ENCODE measurements at places on chromosomes 5 and 9.

DNA sequence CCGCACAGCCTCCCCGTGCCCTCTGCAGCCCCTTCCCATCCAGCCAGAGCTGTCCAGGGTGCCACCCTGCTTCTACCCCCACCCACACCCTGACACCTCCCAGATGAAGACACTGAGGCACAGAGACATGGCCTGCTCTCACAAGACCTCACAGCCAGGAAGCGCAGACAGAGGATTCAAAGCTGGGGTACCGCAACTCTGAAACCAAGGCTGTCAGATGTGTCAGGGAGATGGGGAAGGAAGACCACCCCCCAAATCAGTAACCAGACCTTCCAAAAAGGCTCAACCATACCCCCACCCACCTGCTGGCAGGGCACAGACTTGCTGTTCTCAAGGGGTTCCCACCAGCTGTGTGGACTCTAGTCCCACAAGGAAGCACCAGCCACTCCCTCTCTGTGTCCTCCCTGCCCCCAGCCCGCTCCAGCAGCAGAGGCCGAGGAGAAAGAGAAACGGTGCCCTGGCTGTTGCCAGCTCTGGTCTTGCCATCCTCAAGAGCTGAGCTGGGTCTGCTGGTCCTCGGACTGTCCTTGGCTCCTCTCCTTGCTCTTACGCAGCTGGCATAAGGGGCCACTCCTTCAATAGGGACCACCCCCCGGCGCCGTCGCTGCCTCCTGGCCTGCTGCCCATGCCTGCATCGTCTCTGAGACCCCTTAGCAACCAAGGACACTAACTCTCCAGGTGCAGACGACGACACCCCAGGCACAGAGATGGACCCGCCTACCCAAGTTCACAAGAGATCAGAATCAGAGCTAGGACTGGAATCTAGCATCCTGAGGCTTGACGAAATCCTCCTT, 699 bp downstream of the AKNA start:
- no peak for DNase-seq

GRCh38 chr5:129474544-129474943, 14.4 kb downstream of the ADAMTS19 start:
- no peak for DNase-seq

DNA sequence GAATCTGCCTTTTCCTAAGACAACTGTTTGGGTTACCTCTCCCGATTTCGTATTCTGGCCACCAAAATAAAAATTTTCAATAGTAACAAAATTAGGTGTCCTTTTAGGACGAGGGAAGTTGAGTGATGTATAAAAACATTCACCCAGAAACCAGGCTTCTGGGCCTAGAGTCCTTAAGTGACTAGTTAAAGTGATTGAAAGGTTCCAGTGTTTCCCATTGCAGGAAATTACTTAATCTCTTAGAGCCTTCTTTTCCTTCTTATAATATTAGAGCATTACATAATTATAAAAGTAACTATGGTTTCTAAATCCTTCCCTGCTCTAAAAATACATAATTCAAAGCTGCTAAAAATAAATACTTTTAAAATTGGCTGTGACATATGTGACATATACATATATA, 7.3 kb downstream of the MCIDAS start:
- no peak for DNase-seq

DNA sequence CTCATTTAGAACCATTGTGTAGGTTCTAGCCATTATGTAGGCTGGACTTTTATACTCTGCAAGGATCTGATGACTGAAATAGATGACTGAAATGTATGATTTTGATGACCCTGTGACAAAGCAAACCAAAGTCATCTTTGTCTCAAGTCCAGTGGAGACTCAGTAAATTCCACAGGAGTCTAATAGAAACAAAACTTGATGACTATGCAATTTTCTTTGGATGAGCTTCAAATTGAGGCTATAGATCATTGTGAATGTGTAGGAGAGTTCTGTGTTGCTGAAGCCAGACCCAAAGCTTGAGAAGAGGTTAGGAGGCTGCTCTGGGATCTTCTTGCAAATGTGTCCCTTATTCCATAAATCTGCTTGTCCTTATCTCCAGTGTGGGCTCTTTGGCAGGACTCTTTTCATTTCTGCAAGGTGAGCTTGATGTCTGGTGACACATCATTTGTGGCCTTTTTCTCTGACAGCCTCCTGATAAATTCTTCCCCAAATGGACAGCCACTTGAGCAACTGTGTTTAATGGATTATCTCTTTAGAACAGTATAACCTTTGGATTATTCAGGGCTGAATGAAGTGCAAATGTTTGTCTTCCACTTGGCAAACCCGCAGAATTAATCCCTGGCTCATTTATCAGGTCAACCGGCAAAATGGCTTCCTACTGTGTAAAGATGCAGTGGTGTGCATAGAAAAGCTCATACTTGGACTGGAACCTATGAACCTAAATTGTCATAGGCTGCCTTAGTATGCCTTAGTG, 235.1 kb upstream of the ANKH start:
- DNase-seq, result no peak

- DNase-seq, result no peak
Measured at GRCh38 chr9:108219664-108220063, 636.1 kb downstream of the ACTL7B start.

- peak; percentile 78 for DNase-seq
Measured at GRCh38 chr9:87322840-87323635, 174.6 kb upstream of the DAPK1 start.

DNA sequence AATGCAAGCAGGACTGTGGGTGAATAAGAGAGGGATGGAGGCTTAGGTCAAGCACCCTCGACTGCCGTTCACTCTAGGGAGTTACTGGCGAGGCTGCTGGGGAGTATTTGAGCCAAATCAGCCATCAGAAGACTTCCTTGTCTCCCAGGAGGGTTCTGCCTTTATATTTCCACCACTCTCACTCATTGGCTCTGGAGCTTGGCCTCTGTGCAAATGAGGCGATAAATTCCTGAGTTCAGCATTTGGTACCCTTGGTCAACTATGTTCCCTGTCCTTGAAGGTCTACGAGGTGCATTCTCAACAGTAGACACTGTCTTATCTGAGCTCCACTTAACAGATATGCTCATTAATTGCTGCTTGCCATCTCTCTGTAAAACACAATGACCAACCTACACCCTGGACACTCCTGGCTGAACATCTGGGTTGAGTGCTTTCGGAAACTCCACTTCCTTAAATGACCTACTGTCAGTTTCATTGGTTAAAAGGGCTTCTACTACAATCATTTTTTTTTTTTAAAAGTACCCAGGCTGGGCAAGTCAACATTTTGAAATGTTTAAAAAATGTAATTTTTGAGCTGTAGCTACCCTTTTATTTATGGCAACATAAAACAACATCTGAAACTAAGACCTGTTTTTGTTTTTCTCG, 153.2 kb downstream of the NTRK2 start:
- DNase-seq, result no peak

- no peak for DNase-seq
Measured at GRCh38 chr5:80592761-80593160, 22.7 kb upstream of the ANKRD34B start.

DNA sequence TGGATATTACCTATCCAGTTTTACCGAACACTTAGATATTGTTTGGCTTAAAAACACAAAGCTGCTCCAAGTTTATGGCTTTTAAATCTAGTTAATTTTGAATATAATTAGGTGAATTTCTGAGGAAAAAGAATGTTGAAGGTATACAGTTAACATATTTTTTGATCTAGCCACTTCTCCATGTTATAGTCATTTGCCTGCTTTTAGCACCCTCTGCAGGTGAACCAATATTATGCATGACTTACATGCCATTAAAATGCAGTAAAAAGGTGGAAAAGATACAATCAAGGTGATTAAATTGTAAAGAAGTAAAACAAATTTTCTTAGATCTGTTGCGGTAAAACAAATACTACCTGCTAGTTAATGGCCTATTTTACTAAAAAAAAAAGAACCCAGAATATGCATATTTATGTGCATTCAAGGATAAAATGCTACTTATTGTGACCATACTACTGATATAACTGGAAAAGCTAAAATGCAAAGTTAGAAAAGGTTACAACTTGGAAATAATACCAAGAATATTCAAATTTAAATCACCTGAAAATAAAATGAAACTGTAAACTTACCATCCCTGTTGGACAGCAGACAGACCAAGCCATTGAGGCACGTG, 132.1 kb downstream of the AP3B1 start:
- DNase-seq, result peak; percentile 49

DNA sequence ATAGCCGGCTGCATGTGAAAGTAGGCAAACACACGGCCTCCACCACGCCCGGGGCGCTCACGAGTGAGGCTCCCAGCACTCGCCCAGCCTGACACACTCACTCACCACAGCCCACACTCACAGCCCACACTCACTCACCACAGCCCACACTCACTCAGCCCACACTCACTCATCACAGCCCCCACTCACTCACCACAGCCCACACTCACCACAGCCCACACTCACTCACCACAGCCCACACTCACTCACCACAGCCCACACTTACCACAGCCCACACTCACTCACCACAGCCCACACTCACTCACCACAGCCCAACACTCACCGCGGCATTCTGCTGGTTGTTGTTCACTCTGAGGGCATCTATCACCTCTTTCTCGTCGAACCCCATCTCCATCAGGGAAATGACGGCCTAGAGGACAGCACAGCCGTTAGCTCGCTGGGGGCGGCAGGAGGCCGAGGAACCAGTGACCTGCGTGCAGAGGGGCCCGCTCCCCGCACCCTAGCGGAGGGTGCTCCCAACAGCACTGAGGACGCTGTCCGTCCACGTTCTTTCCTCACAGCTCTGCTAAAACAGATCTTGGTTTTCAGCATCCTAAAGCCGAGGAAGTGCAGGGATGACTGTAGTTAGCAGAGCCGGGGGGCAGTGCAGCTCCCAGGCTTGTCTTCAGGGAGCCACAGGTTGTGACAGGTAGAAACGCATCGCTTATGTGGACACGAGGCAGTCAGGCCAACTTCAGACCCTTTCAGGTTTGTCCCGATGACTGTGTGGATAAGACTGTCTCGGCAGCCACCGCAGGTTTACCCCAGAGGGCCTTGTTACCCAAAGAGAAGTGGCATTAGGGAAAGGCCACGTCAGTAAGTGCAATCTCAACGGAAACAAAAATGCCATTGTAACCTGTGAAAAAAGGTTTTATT, 21.6 kb downstream of the UBAC1 start:
- DNase-seq, result no peak

DNA sequence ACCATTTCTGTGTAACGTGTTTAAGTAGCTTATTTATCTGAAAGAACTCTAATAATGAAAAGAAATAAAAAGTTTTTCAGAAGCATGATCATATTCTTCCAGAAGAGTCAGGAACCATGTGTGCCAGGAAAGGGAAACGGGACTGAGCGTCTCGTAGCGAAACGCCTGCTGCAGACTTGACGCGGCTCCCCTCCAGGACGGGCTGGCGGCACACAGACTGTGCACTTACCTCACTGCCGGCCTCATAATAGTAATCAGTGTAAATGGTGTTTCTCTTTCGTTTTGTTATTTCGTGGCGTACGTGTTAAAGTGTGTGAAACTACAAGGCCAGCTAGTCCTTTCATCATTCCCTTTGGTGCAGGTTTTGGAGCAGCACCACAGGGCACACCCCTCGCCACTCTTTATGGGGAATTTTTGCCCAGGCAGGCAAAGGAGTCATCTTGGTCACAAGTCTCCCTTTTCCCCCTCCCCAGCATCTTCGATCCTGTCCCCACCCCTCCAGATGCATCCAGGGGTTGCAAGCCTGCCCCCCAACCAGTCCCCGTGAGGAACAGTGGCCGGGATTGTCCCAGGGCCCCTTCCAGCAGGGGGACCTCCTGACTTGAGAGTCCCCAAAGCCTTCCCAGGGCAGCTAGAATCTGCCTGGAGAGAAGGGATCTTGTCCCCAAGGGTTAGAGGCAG, 233.1 kb downstream of the FANCC start:
- no peak for DNase-seq

- DNase-seq, result no peak
Measured at GRCh38 chr9:27447031-27447683, 76.9 kb upstream of the IFNK start.

DNA sequence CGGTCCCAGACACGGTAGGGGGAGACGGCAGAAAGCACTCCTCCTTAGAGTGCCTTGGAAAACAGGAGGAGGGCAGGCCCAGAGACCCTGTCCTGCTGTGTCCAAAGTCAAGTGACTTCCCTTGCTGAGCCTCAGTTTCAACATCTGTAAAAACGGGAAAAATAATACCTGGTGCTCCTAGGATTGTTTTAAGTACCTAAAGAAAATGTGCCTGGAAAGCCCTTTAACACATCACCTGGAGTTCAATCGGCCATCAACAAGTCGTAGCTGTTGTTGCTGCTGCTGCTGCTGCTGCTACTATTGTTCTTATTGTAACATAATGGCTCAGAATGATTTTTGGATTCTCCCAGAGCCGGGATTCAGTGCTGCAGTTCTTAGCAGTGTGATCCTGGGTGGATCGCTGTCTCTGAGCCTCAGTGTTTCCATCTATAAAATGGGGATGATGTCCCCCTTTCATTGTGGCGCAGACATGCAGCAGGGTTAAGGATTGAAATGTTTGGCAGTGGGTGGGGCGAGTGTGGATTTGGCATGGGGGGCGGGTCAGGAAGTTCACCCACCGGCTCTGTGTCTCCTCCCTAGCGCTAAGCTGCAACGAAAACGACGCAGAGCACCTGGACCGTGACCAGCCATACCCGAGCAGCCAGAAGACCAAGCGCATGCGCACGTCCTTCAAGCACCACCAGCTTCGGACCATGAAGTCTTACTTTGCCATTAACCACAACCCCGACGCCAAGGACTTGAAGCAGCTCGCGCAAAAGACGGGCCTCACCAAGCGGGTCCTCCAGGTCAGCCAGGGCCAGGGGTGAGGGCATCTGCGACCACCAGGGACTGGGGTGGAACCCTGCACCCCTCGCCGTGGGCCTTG, 9.2 kb downstream of the LHX2 start:
- no peak for DNase-seq

DNA sequence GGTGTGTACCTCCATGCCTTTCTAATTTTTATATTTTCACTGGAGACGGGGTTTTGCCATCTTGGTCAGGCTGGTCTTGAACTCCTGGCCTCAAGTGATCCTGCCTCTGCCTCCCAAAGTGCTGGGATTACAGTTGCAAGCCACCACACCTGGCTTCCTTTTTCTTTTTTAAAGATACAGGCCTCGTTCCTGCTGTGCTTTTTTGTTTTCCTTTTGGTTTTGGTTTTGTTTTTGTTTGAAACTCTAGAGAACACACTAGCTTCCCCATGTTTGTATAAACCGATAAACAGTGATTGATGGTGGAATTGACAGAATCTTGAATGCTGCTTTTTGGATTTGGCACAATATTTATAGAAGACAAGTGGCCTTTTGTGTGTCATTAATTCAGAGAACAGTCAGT, 1603.4 kb downstream of the MAT2B start:
- no peak for DNase-seq

GRCh38 chr9:116298249-116298648, 144.7 kb downstream of the PAPPA start:
- no peak for DNase-seq

GRCh38 chr9:91089405-91090129, 272.2 kb downstream of the AUH start:
- peak; percentile 73 for DNase-seq

DNA sequence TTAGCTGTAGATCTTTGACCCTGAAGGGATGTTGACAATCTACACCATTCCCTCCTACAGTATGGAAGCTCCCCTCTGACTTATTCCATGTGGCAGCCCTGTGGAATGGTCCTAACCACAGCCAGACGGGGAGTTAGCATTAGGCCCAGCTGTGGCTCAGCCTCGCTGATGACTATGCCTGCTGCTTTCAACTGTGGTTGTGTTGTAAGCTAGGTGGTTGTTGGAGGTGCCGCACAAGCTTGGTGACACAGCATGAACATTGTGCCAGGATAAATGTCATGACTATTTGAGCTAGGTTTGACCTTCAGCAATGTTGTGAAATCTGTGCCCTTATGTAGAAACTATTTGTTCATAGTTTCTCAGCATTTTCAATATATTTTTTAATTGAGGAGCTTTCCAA, 40.6 kb downstream of the SGCD start:
- DNase-seq, result peak; percentile 98

GRCh38 chr9:14908295-14909180, 1.7 kb downstream of the FREM1 start:
- DNase-seq, result no peak
